ENCODE measurements at places on chromosomes 3 and 15.

GRCh38 chr3:105360003-105360402 is 6.7 kb upstream of the ALCAM start:
- H3K36me3 ChIP-seq: no peaks in the 10 kb centered on the region
- DNase-seq: no peak
- H3K27me3 ChIP-seq: no peaks in the 10 kb centered on the region
- H3K4me1 ChIP-seq: no peaks in the 10 kb centered on the region

DNA sequence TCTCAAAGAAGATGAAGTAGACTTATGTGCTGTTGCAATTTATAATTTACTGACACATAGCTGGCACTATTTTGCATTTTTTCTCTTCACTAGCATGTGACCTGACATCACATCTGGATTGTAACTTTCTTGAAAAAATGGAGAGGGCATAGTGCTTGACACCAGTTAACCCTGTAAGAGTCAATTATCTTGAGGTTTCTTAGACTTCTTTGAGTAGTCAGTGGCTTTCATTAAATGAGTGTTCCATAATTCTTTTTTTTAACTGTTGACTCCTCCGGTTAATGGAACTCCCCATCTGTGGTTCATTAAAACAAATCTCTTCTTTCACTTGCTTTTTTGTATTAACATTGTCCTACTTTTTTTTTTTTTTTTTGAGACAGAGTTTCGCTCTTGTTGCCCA is 16.9 kb upstream of the PRKCI start:
- H3K4me1 ChIP-seq: no peaks in the 10 kb centered on the region
- DNase-seq: no peak
- no peaks in the 10 kb centered on the region for H3K27me3 ChIP-seq

GRCh38 chr3:181493423-181493822 is 218.3 kb upstream of the SOX2 start:
- H3K4me3 ChIP-seq: no peak overlapping the region
- no peaks in the 10 kb centered on the region for H3K36me3 ChIP-seq
- DNase-seq: no peak
- no peaks in the 10 kb centered on the region for H3K4me1 ChIP-seq

GRCh38 chr3:192843723-192844485 is 73.8 kb downstream of the MB21D2 start:
- DNase-seq: no peak
- H3K4me3 ChIP-seq: no peak overlapping the region
- H3K27ac ChIP-seq: no peak overlapping the region
- H3K36me3 ChIP-seq: no peaks in the 10 kb centered on the region

- no peaks in the 10 kb centered on the region for H3K27me3 ChIP-seq
- no peaks in the 10 kb centered on the region for H3K36me3 ChIP-seq
- H3K4me1 ChIP-seq: peaks cover 8% of the 10 kb centered on the region
- no peak overlapping the region for H3K27ac ChIP-seq
- no peak overlapping the region for H3K4me3 ChIP-seq
These were observed 170.3 kb upstream of the CGNL1 start for GRCh38 chr15:57205996-57206395.

GRCh38 chr3:124986192-124987143 is 51.9 kb upstream of the MUC13 start:
- no peak overlapping the region for H3K27ac ChIP-seq
- no peaks in the 10 kb centered on the region for H3K4me1 ChIP-seq
- DNase-seq: no peak
- H3K27me3 ChIP-seq: no peaks in the 10 kb centered on the region

DNA sequence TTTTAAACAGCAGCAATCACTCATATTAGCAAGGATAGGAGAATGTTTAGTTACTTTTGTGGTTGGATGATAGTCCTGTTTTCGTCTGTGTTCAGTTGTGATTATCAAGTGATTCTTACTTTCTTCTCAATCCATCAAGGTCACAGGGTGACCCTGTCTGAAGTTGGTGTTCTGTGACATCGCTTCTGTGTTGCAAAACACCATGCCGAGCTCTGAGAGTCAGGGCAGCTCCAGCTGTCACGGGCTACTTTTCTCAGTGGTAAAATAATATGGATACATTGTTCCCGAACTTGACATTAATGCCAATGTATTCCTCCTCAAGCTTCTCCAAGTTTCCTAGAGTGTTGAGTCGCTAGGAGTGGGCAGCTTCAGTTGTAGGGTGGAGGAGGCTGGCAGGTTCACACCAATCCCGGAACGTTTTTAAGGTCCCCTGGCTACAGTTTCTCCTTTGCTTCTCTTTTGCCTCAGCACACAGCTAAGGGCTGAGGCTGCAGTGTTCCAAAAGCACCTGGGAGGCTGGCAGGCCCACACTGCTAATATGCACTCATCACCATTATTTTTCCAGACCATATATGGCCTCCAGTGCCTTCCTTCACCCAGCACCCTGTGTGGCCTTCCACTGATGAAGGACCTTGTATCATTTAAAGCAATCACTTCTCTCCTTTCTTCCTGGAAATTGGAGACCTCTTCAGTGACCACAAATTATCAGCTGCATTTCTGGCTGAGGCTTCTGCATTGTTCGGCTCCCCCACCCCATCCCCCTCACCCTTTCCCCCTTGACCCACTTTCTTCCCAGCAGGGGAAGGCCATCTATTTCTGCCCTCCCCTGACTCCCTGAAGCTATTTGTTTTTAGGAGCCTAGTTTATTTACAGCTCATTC is 25.8 kb downstream of the COLQ start:
- no peak overlapping the region for H3K4me3 ChIP-seq
- no peaks in the 10 kb centered on the region for H3K36me3 ChIP-seq
- no peaks in the 10 kb centered on the region for H3K27me3 ChIP-seq
- no peak for DNase-seq
- H3K27ac ChIP-seq: no peak overlapping the region
- no peaks in the 10 kb centered on the region for H3K4me1 ChIP-seq

- no peaks in the 10 kb centered on the region for H3K27me3 ChIP-seq
- H3K4me3 ChIP-seq: no peak overlapping the region
- no peaks in the 10 kb centered on the region for H3K36me3 ChIP-seq
These were observed 311.6 kb upstream of the TPRG1 start for GRCh38 chr3:188860147-188860546.

DNA sequence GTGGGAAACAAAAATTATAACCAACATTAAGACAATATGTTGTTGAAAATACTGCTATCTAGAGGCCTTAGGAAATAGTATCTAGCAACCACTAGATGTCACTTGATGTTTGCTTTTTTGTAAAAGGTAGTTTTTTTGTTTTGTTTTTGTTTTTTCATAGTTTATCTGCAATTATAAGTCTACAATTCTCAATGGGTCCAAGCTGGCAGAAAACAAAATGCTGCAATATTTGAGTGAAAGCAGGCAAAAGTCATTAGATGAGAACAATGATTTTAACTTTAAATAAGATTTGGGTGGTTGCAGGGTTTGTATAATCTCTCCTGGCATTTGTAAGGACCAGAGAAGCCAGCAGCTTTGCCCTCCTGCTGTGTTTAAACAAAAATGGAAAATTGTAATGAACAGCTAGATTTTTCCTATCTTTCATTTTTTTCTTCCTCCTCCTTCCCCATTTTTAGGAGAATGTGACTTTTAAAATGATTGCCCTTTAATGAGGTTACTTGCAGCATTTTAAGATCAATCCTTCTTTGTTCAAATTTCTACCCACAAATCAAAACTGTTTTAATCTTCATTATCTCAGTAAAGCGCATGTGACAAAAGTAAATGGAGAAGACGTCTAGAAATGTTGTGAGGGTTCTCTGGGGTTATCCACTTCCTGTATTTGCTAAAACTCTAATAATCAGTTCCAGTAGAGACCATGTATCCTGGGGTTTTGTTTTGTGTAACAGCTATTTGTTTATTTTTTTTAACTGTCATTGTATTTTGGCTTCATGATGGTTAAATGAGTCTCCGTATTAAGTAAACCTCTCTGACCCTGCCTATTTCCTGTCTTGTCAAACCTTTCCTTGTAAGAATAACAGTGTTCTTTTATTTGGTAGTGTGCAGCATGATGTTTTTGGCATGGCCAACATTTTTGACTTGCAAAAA is 27.3 kb downstream of the DUT start:
- H3K27me3 ChIP-seq: no peaks in the 10 kb centered on the region
- H3K4me3 ChIP-seq: no peak overlapping the region
- no peak overlapping the region for H3K27ac ChIP-seq
- no peak for DNase-seq
- peaks cover 3% of the 10 kb centered on the region for H3K4me1 ChIP-seq
- H3K36me3 ChIP-seq: no peaks in the 10 kb centered on the region

- no peaks in the 10 kb centered on the region for H3K4me1 ChIP-seq
- H3K27ac ChIP-seq: no peak overlapping the region
- H3K4me3 ChIP-seq: no peak overlapping the region
- DNase-seq: no peak
These were observed 37.5 kb downstream of the TSPAN3 start for GRCh38 chr15:77033417-77033728.

DNA sequence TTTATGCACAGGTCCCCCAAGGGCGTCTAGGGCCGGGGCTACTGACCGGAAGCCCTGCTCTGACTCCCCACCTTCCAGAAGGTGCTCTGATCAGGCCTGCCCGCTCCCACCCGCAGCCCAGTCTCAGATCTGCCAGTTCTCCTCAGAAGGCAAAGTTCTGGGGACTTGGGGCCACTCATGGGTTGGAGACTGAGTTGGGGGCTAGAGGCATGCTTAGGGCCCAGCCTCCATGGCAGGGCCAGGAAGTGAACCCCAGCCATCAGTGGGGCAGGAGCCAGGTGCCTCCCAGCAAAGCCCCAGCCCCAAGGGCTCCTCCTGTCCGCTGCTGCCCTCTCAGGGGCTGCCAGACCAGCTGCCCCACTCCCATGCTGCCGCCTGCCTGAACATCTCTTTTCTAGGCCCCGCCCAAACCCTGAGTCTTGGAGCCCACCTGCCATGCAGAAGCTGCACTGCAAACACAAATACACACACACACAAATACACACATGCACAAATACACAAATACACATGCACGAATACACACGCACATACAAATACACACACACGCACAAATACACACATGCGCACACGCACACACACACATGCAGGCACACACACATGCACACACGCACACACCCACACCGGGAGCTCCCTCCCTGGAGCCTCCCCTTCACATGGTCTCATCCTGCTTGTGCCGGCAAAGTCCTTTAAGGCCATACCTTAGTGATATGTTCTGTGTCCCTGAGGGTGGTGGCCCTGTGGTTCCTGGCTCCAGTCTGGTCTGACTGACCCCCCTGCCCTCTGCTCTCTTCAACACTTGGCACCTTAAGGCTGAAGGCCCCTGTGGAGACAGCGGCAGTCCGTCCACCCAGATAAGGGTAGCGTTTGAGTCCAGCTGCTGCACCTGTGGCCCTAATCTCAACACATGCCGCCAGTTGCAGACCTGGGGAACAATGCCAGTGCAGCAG is 59.2 kb upstream of the KLF13 start:
- no peak overlapping the region for H3K27ac ChIP-seq
- H3K4me1 ChIP-seq: no peaks in the 10 kb centered on the region
- peak; percentile 56 for DNase-seq
- no peak overlapping the region for H3K4me3 ChIP-seq
- H3K36me3 ChIP-seq: no peaks in the 10 kb centered on the region

DNA sequence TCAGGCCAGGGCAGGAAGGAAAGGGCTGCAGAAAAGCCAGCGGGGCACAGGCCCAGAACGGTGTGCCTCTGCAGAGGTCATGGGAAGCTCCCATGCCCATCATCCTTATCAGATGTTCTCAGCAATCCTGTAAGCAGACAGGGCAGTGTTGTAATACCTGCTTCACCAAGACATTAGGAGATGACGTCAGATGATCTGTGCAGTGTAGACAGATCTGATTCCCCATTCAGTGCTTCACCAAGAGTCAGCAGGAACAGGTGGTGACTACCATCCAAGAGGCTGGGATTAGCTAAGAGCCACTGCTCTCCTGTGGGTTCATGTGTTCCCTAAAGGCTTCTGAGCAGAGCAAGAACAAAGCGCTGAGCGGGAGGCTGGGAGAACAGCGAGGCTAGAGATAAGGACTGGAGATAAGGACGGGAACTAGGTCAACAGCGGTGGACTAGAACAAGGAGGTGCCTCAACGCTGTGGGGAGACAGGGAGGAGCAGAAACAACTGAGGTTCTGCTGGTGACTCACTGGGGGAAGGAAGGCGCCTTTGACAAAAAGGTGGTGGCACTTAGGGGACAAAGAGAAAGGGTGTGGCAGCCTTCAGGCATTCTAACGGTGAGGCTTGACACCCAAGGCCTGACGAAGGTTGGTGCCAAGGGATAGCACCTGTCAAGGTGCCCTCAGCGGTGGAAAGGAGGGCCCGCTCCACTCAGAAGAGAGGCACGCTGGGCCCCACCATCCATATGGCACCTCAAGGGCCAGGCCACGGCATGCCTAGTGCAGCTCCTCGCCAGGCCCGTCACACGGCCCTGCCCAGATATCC is 28.4 kb downstream of the CCDC12 start:
- no peaks in the 10 kb centered on the region for H3K27me3 ChIP-seq
- DNase-seq: peak; percentile 69

- no peaks in the 10 kb centered on the region for H3K27me3 ChIP-seq
- H3K27ac ChIP-seq: no peak overlapping the region
- DNase-seq: no peak
- H3K36me3 ChIP-seq: no peaks in the 10 kb centered on the region
- H3K4me1 ChIP-seq: no peaks in the 10 kb centered on the region
These were observed 317.8 kb upstream of the AGTR1 start for GRCh38 chr3:148379763-148380382.

- no peaks in the 10 kb centered on the region for H3K36me3 ChIP-seq
- no peaks in the 10 kb centered on the region for H3K4me1 ChIP-seq
- no peaks in the 10 kb centered on the region for H3K27me3 ChIP-seq
- H3K27ac ChIP-seq: peak overlapping the region; percentile 67
These were observed 37.5 kb upstream of the MYZAP start for GRCh38 chr15:57554063-57554811.

- no peaks in the 10 kb centered on the region for H3K4me1 ChIP-seq
- H3K4me3 ChIP-seq: no peak overlapping the region
- no peaks in the 10 kb centered on the region for H3K36me3 ChIP-seq
These were observed 30.7 kb upstream of the MGA start for GRCh38 chr15:41629463-41629862.

GRCh38 chr3:152724270-152724669 is 110.7 kb upstream of the P2RY1 start:
- no peak overlapping the region for H3K4me3 ChIP-seq
- H3K27ac ChIP-seq: no peak overlapping the region
- H3K4me1 ChIP-seq: no peaks in the 10 kb centered on the region
- no peaks in the 10 kb centered on the region for H3K27me3 ChIP-seq
- no peak for DNase-seq

- H3K4me1 ChIP-seq: no peaks in the 10 kb centered on the region
- no peak overlapping the region for H3K4me3 ChIP-seq
- DNase-seq: no peak
- H3K36me3 ChIP-seq: no peaks in the 10 kb centered on the region
- no peak overlapping the region for H3K27ac ChIP-seq
- no peaks in the 10 kb centered on the region for H3K27me3 ChIP-seq
These were observed 118.9 kb upstream of the IGSF10 start for GRCh38 chr3:151579571-151580270.

DNA sequence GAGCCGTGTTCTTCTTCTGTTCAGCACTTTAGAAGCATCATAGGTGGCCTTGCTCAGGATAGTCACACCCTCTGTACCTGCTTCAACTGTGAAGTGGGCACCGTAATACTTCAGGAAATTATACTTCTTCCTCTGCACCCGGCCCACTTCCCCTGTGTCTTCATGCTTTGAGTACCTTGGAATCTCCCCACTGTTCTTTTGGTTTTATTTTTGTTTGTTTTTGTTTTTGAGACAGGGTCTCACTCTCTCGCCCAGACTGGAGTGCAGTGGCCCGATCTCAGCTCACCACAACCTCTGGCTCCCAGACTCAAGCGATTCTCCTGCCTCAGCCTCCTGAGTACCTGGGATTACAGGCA is 1.7 kb downstream of the P2RY14 start:
- no peak overlapping the region for H3K4me3 ChIP-seq
- H3K27ac ChIP-seq: no peak overlapping the region
- H3K27me3 ChIP-seq: no peaks in the 10 kb centered on the region
- no peaks in the 10 kb centered on the region for H3K36me3 ChIP-seq

All from right lobe of liver (tissue), 6 donors.